EL (cell line): ENCODE measurements at places on chromosomes 6 and 20.

DNA sequence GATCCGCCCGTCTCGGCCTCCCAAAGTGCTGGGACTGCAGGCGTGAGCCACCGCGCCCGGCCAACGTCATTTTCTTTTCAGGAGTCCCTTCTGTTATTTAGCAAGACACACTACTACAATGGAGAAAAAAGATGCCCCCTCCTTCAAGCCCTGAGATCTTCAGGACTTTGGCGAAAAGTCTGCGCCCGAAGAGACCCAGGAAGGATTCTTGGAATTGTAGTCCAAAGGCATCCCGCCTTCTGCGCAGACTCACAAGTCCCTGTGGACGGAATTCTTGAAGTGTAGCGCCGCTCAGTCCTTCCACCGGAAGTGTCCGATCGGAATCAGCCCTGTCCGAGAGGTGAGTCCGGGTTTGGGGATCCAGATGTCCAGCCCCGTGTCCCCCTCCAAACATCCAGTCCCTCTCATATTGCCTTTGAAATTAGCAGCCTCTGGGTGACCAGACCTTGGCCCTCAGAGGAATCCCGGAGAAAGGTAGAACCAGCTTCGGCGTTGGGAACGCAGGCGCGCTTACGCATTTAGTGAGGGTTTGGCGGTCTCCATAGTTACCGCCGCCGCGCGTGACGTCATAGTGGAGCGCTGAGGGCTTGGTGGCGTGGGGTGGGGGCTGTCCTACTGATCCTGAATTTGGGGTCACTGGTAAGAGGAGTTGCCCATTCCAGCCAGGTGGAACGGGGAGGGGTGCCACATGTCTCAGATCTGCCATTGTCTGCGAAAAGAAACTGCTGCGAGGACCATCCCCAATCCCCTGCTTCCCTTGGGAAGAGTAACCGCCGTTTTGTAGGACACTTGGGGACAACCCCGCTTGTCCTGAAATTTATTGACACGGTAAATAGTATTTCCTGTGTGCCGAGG lies 490 bp downstream of the ZNF165 start:
- peak; percentile 94 for DNase-seq

- DNase-seq: peak; percentile 86
Measured at GRCh38 chr20:44154521-44155001, 32.4 kb downstream of the JPH2 start.

DNA sequence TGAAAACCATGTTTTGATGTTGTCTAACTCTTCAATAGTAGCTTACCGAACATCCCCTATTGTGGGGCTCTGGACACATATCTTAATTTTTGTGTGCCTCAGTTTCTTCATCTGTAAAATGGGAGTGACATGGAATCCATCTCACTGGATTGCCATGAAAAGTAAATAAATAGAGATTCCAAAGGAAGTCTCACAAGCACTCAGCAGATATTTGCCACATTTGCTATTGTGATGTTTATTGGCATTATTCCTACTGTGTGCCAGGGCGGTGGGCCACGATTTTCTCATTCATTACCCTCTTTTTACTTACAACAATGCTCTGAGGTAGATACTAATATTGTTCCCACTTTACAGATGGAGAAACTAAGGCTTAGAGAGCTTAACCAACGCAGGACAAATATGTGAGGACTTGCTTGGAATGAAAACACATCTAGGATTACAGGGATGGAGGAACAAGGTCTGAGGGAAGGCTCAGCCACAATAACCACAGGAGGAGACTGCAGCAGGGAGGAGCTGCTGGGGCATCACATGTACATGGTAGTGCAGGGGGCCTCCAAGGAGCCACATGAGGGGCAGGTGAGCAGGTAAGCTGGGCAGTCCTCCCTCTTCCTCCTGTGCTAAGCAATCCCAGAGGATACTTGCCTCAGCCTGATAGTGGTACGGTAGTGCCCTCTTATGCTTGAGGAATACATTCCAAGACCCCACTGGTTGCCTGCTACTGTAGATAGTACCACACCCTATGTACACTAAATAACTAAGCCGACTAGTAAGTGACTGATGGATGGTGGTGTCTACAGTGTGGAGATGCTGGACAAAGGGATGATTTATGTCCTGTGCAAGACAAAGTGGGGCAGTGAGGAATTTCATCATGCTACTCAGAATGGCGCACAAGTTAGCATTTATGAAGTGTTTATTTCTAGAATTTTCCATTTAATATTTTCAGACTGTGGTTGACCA lies 176.9 kb downstream of the FOXA2 start:
- DNase-seq: no peak

GRCh38 chr6:150231525-150231850 lies 88.6 kb downstream of the PPP1R14C start:
- DNase-seq: peak; percentile 52

DNA sequence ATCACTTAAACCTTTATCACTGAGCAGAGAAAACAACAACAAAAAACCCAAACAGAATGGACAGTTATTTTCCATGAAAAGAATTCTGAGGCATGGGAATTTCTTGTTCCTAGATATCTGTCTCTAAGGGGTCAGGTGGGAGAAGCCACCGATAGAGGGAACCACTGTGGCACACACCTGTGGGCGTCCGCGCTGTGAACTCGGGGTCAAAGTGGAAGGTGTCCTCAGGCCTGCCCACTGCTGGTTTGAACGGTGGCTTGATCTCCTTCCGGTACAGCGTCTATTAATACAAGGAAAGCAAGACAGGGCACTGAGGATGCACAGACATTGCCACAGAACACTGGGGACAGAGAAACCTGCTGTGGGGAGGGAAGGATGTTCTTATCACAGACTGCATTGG lies 76.5 kb upstream of the MPC1 start:
- DNase-seq: no peak

GRCh38 chr20:57060407-57061050 lies 205.9 kb downstream of the BMP7 start:
- no peak for DNase-seq

GRCh38 chr6:20932284-20932683 lies 398.0 kb downstream of the CDKAL1 start:
- no peak for DNase-seq

DNA sequence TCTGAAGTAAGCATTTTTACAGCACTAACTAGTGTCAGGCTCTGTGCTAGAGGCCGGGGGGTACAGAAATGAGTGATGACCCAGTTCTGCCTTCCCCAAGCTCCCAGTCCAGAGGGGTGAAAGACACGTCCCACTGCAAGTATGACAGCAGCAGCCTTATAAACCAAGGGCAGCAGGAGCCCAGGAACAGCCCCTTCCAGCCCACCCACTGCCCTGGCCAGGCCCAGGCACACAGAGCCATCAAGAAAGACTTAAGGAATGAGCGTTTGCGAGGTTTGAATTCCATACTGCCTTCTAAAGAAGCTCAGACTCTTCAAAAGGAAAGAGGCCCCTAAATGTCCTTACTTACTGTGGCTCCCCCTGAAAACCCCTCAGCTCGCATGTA lies 10.0 kb downstream of the TRERF1 start:
- DNase-seq: peak; percentile 25

- DNase-seq: no peak
Measured at GRCh38 chr6:168698923-168699322, 257.9 kb downstream of the SMOC2 start.

DNA sequence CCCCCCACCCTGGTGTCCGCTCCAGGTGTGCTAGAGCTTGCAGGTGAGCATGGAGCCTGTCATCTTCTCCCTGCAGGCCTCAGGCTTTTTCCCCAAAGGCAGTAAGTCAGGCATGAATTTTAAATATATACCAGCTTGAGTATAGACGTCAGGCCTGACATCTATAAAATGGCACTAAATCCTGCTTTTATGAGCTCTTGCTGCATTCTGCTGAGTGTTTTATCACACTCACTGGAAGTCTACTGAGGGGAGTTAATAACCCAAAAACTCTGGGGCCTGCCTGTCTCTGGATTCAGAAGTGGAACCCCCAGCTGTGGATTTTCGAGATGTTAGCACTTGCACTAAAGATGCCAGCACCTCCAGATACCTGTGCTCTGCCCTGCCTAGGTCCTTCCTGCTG lies 133.4 kb upstream of the TOP1 start:
- no peak for DNase-seq

DNA sequence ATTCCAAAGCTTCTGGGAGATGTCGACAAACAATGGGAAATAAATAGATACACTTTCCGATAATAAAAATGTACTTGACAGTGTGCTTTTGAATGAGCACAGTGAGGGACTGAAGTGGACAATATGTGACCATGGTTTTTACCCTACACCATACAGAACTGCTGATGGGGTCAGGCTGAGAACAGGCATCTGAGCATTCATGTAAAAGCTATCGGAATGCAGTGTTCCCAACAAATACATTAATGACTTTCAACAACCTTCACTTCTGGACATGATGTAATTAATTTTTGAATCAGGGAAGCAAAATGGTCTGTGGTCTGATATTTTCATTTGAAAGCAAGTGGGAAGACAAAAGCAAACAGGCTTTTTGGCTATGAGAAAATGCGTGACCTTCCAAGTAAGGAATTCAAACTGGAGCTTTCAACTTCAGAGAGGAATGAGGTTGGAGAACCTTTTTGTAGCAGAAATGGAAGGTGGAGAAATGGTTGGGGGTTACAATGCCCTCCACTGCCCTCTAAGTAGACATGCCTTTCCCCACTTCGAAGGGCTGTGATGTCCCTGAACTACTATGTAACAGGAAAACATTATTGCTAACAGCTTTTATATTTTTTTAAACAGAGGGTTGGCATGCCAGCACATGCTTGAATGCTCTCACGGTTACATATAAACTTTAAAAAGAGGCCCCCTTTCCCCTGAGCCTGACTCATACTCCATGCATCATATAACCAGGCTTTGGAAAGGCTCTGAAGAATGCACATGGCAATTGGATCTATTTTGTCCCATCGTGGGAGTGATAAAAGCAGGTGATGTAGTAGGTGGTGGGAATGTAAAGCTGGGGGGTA lies 203.5 kb upstream of the CITED2 start:
- DNase-seq: peak; percentile 93

- DNase-seq: no peak
Measured at GRCh38 chr20:63980317-63980805, 571 bp upstream of the PRPF6 start.

GRCh38 chr20:17536944-17537444 lies 5.8 kb upstream of the BFSP1 start:
- peak; percentile 78 for DNase-seq

DNA sequence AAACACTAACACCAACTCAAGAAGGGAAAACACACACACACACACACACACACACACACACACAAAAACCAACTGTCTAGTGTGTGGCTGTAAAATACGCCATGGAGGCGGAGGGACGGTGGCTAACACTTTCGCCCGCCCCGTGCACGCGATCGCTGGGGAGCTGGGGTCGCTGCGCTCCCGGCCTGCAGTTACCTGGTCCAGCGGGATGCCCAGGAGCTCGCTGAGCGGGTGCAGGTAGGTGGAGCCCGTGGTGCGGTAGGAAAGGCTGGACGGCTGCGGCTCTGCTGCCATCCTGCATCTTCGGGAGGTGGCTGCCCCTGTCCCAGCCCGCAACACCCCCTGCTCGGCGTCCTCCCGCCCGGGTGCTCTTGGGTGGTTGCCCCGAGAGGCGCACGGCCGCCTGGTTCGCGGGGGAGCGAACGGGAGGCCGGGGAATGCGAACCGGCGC lies 303 bp downstream of the MBOAT1 start:
- no peak for DNase-seq
